ENCODE measurements at places on chromosomes 12 and 14.

DNA sequence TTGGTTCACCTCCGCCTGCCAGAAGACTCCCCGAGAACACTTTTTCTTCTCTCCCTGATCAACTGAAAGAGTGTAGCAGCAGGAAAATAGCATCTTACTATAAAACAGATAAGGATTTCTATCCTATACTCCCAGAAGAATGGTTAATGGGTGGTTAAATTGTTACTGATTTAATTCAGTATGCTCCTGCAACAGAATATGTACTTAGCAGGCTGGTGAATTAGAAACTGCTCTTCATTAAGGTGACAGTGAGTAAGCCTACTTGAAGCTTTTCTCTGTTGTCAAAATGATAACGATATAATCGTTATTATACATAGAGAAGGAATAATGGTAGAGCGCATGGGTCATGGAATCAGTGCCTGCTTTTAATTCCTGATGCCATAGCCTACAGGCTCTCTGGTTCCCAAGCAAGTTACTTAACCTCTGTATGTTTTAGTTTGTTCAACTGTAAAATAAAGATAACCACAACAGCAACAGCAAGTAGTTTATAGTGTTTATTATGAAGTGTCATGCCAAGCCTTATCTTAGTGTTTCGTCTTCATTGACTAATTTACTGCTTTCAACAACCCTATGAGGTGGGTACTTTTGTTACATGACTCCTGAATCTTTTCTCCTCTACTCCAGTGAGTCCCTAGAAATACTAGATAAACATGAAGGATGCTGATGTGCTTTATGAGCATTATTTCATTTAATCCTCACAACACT lies 392.6 kb downstream of the CCDC91 start:
- no peak for DNase-seq

DNA sequence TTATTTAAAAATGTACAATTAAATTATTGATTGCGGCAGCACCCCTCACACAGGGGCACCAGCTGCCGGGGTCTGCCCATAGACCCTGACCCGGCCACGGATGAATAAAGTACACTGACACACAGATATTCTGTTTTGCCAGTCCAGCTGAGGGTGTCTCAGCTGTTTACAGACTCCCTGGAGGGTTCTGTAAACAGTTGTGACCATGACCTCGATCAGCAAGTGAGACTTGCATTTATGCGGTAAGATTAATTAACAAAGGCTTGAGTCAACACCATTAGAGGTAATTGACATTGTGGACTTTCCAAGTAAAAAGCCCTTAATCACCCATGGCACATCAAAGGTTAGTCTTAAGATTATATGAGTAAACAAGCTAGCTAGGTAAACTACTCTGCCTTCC lies 94.3 kb downstream of the FUT8 start:
- no peak for DNase-seq

GRCh38 chr14:57751400-57751799 lies 114.5 kb downstream of the SLC35F4 start:
- DNase-seq = no peak

- no peak for DNase-seq
Measured at GRCh38 chr12:122903693-122904034, 7.7 kb upstream of the VPS37B start.

GRCh38 chr14:25607192-25607591 lies 557.2 kb upstream of the STXBP6 start:
- no peak for DNase-seq

- DNase-seq = no peak
Measured at GRCh38 chr14:31360919-31361662, 59.3 kb downstream of the HEATR5A start.

DNA sequence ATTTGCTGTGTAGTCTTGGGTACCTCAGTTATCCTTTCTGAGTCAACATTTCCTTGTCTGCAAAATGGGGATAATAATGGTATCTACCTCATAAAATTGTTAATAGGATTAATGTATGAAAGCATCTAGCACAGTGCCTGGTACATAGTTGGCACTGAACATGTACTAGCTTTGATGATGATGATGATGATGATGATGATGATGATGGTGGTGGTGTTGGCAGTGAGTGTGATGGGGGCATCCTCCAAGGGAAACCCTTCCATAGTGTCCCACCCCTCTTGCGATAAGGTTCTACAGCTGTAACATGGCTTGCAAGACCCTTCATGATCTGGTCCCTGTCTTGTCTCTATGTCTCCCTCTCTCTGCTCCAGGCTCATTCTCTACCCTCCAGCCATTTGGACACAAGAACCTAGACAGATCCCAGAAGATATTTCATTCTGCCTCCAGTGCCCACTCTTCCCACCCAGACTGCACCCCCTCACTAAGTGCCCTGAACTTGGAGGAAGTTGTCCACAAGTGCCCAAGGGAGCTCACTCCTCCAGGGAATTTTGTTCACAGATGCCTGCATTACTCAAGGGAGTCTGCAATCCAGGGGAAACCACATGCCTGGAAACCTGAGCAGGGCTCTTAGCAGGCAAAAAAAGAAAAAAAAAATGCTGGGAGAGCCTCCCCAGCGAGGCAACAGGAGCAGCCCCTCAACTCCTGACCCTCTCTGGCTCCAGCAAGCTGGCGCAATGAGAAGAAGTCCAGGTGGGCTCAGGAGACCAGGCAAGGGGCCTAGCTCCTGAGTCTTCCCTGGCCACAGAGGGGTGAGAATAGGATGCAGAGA lies 10.1 kb upstream of the BDKRB1 start:
- no peak for DNase-seq

- DNase-seq = no peak
Measured at GRCh38 chr12:44240186-44240585, 404.3 kb downstream of the TMEM117 start.

DNA sequence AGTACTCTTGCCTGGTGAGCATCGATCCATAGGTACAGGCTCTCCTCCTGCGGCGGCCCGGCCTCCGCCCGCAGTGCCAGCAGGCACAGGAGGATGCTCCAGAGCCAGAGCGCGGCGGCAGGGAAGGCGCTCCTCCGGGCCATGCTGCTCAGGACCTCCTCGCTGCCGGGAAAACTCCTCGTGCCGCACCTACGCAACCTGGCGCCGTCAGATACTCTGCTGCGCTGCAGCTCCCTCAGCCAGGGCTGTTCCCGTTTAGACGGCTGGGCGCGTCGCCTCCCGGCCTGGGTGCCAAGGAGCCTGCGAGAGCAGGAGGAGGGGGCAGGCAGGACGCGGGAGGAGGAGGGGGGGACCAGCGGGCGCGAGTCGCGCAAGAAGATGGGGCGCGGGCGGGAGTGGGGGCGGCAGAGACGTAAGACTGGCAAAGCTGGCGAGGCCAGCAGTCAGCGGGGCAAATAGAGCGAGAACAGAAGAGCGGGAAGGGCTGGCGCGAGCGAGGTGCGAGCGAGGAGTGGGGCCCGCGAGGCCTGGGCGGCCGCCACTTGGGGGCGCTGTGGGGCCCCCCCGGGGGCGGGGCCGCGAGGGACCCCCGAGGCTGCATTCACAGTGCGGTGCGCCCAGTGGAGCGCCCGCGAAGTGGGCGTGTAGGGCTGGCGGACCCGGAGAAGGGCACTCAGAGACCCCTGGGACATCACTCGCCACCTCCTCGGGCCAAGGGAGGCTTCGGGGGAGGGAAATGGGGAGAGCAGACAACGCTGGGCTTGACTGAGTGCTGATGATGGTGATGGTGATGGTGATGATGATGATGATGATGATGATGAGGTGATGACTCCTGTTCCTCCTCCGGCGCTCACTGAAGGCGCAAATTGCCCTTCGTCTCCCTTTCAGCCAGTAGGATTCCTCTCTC lies at the start of gene WIF1:
WIF1 (minus strand) TSS at position 257 of the 907 bp plus-strand sequence; CDS start at position 143, 114 bp downstream.
- peak; percentile 13 for DNase-seq

DNA sequence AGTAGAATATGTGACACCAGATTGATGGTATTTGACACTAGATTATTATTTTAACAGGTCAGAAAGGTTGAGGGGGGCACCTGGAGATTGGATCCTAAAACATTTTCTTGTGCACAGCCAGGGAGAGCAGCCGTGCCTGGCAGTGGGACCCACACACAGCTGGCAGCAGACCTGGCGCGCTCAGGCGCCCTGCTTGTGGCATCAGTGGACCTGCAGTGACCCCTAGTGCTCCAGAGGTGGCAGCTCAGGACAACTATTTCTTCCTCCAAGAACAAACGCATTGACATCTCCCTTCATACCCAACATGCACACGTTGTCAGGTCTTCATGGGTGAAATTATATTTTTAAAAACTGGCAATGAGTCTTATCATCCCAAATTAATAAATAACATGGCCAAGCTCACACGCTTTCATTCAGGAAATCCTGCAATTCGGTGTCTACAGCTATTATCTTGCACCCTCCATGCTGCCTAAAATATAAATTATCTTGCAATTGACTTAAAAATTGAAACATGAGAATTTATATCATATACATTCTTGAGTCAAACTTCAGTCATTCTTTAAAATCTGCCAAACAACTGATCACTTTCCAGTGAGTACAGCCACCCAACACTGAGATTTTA lies 7.7 kb upstream of the TMEM132D start:
- peak; percentile 50 for DNase-seq

GRCh38 chr14:50620341-50620740 lies 47.8 kb downstream of the SAV1 start:
- DNase-seq = no peak

DNA sequence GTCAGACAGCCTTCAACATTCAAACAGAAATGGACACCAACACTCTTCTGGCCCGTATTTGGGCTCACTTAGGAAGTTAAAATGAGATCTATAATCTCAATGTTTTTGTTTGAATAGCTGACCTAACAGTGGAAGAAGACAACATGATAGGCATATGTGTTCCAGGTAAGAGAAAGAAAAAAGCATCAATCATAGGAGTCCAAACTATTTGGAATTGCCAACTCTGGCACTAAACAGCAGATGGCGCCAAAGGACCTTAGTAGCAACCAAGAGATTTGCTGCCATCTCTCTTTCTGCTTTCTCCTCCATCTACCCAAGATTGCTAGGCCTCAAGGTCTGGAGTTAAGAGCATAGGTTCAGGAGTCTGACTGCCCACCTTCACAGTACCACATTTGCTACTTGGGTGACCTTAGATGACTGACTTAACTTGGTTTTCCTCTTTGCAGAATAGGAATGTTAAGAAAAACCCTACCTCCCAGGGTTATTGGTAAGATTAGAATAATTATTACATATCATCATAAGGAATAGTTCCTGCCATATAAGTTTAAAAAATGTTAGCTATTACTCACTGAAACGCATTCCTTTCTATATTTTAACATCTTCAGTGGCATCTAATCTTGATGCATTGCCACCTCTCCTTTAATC lies 30.2 kb downstream of the PEX5 start:
- peak; percentile 75 for DNase-seq

GRCh38 chr14:73764406-73765280 lies 50.5 kb upstream of the PNMA1 start:
- no peak for DNase-seq

DNA sequence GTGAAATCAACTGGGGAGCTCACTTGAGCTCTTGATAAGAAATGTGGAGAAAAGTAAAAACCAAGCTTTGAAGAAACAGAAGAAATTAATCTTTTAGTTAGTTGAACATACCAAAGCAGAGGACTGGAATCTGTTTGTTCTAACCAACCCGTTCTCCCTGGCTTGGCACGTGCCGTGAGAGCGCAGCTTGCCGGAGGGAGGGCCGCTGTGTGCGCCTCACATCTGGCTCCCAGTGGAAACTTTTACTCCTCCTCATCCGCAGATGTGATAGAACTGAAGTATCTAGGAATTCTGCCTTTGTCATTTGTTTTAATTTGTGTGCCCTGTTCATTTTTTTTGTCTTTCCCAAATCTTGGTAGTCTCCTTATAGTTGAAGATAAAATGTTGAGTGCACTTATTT lies 64.9 kb downstream of the DDX51 start:
- no peak for DNase-seq

- DNase-seq = no peak
Measured at GRCh38 chr12:102374190-102374589, 106.2 kb downstream of the IGF1 start.

GRCh38 chr12:128951448-128951847 lies 98.2 kb downstream of the GLT1D1 start:
- DNase-seq = no peak

DNA sequence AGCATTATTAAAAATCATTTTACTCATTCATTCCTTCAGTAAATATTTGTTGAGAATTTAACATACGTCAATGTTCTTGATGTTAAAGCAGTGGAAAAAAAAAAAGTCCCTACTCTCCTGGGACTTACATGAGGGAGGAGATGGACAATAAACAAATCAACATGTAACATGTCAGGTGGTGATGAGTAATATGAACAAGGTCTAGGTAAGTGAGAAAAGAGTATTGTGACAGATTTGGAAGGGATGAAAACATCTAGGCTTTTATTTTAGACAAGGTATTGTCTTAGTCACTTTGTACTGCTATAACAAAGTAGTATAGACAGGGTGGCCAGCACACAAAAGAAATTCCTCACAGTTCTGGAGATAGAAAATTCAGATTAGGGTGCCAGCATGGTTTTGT lies 167.2 kb downstream of the FSCB start:
- no peak for DNase-seq

All from activated CD4-positive, alpha-beta T cell treated with anti-CD3 and anti-CD28 coated beads, Interleukin-2, Interleukin-6, amounts not matched to agents 100 ng/mL and 50 ng/mL, durations not matched to agents 16 hours and 8 hours (primary cell).